Osteocyte (in vitro differentiated cells): ENCODE measurements at places on chromosomes 11 and 22. TPM values are rescaled to one million over a fixed set of nuclear protein-coding genes. Genes with fewer than 3 reads are reported as not detected.

- no peak for DNase-seq
Measured at GRCh38 chr22:41842996-41843970, 10.4 kb downstream of the SREBF2 start.

DNA sequence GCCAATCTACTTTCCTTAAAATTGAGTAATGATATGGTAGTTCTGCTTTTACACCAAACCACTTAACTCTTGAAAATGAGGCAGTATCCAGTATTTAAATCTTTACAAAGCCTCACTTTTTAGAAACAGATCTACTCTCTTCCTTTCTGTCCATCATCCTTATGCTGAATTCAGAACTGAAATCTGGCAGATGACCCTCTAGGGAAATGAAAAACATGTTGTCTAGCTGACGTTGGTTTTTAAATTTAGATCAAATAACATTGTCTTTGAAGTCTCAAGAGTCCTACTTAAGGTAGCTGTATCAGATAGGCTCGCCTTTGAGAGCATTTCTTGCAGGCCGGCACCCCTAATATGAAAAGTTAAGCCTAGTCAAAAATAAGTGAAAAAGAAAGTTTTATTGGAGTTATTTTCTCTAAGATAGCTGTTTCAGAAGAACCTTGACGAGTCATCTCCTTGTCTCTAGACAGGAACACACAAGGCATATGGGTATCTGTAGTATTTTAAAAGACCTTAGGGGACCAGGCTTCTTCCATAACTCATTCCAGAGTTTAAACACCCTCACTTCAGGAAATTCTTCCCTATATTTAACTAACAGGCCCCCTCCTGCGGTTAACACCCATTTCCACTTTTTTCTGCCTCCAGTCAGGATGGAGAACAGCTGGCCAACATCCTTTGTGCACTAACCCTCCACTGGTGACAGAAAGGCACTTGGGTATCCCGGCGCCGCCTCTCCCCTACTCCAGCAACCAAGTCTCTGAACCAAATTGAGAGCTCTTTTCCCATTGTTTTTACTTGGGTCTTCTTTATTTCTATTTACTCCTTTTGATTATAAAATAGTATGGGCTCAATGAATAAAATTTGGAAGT is 81.2 kb downstream of the WNT11 start:
- no peak for DNase-seq

GRCh38 chr22:43878831-43879550 is 12.8 kb downstream of the PNPLA5 start:
- DNase-seq: no peak

GRCh38 chr11:101346591-101346990 is 217.0 kb upstream of the PGR start:
- no peak for DNase-seq

DNA sequence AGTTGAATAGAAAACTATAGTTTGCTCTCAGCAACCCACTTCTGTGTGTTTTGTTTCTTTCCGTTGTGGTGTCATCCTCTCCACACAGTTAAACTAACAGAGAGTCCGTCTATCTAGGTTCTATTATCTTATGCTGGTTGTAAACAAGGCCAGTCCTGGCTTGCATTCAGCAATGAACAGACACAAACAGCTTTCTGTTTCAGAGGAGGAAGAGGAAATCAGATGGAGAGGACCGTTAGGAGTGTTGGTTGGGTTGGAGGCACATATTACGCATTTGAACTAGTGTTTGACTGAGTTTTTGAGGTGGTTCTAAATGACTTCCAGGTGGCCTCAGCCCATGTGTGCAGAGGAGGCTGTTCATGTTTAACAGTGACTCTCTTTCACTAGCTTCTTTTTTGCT is 129.5 kb upstream of the SORL1-AS1 start:
- DNase-seq: no peak

- no peak for DNase-seq
Measured at GRCh38 chr11:73270855-73271477, 1.2 kb upstream of the P2RY6 start.

DNA sequence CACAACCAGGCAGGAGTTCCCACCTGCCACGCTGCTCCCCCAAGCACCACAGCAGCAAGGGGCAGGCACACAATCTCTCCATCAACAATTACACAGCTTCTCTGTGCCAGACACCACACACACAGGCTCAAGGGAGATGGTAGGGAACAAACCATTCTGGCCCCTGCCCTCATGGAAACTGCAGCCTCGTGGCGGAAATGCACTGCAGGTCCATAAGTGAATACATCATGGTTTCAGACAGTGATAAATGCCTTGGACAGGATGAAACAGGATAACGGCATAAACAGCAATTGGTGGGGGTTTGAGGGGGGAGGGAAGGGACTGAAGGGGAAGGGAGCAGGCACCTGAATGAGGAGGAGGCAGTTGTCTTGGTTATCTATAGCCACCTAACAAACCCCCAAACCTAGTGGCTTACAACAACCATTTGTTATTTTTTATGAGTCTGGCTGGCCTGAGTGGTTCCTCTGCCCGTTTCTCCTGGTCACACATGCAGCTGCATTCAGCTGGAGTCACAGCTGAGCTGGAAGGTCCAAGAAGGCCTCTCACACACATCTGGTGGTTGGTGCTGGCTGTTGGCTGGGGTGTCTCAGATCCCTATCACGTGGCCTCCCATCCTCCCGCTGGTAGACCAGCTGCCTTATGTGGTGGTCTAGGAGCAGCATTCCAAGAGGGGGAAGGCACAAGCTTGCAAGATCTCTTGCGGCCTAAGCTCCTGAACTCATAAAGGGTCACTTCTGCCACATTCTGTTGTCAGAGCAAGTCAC is 15.0 kb upstream of the YWHAH start:
- no peak for DNase-seq

DNA sequence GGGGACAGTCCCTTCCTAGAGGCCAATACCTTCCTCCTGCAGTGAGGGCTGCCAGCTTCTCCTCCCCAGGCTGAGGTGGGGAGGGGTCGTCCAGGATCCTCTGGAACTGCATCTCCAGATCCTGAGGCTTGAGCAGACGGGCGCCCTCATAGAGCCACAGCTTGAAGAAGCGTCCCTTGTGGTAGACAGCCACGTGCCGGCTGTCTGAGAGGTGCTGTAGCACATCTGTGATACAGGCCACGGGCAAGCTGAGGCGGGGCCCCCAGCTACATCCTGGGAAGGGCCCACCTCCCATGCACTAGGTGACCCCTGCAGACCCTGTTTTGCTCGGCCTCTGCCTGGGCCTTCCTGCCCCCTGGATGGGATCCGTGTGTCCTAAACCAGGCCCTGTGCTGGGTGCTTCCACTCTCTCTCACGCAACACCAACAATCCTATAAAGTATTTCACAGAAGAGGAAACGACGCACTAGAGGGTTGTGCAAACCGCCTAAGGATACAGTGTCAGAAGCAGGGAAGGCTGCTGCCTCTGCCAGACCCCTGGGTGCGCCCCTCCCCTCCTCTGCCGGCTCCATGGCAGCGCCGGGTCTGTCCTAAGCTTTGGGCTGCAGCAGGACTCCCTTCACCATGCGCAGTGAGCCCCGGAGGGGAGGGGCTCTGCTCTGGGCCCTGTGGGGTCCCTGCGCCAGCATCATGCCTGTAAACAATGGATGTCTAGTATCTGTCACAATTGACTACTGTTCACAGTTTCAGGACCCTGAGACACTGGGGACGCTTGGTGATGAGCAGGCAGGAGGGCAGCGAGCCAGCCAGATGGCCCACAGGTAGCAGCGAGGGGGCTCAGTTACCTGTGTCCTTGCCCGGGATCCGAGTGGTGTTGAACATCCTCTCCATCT is 4.5 kb downstream of the CPT1B start:
- DNase-seq: no peak

GRCh38 chr11:59778122-59778521 is 22.9 kb downstream of the STX3 start:
- no peak for DNase-seq

DNA sequence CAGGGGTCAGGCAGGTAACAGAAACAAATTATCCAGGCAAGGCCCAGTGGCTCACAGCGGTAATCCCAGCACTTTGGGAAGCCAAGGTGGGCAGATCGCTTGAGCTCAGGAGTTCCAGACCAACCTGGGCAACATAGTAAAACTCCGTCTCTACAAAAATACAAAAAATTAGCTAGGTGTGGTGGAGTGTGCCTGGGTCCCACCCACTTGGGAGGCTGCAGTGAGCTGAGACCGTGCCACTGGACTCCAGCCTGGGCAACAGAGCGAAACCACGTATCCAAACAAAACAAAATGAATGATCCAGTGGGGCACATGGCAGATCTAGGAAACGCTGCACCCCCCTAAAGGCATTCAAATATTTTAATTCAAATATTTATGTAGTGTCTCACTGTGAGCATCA is 9.9 kb downstream of the NUMA1 start:
- no peak for DNase-seq

DNA sequence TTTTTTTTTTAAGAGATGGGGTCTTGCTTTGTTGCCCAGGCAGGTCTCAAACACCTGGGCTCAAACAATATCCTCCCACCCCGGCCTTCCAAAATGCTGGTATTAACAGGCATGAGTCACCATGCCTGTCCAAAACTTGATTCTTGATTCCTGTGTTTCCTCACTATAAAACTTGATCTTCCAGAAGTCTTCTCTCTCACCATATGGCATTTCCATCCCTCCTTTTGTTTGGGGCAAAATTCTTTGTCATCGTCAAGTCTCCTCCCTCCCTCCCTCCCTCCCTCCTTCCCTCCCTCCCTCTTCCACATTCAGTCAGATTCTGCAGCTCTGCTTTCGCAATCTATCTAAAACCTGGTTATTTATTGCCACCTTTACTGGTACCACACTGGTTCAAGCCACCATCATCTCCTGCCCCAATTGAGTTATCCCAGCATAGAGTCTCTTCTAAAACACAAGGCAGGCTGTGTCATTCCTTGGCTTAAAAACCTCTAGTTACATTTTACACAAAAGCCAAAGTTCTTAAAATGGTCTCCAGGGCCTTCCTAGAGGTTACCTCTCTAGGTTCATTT is 65.0 kb upstream of the HORMAD2 start:
- DNase-seq: no peak

DNA sequence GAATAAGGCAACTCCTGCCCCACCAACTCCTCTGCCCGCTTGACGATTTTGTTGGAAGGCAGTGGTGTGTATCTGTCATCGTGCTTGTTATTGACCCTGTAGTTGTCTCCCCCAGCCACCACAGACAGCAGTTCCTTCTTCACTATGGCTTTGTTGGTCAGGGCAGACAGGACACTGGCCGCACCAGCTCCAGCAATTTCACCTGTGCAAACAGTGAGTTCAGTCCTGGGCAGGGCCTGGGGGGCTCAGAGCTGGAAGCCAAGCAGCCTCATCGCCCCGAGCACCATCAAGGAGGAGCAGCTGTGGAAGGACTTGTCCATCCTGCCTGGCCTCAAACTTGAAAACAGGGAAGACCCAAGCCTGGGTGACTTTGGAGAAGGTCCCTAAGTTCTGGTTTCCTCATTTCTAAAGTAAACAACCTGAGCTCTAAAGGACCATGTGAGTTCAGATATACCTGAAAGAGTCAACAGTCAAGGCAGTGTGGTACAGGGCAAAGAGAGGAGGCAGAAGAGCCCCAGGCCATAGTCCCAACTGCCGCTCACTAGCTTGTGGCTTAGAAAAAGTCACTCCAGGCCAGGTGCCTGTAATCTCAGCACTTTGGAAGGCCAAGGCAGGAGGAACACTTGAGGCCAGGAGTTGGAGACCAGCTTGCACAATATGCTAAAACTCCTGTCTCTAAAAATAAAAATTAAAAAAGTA is 4.6 kb downstream of the PLAAT2 start:
- DNase-seq: peak; percentile 23

DNA sequence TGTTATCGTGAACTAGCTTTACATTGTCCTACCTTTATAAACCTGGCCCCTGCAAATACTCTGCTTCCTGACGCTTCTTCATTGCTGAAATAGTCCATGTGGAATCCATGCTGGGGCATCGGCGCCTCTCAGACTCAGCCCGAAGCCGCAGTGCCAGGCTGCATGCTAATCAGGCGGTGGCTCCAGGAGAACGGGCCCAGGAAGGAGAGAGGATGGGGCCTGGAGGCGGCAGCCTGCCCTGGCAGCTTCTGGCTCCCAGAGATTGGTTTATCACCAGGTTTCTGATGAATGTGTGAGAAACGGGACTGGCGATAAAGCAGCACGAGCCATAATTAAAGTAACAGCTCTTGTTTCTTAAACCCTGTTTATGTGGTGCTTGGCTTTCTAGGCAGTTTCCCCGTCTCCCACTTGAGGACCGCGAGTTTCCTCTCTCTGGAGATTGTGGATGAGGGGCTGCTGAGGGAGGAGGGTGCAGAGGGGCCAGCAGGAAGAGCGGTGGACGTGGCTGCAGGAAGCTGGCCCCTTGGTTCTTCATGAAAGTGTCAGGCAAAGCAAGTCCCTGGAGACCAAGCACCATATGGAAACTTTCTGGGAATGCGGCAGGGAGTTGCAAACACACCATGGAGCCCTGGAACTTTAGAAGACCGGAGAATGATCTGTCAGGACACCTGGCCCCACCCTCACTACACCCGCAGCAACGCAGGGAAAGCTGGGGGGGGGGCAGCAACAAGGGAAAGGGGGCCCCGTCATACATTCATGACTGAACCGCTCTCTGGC is 93.4 kb downstream of the NTM start:
- DNase-seq: no peak

DNA sequence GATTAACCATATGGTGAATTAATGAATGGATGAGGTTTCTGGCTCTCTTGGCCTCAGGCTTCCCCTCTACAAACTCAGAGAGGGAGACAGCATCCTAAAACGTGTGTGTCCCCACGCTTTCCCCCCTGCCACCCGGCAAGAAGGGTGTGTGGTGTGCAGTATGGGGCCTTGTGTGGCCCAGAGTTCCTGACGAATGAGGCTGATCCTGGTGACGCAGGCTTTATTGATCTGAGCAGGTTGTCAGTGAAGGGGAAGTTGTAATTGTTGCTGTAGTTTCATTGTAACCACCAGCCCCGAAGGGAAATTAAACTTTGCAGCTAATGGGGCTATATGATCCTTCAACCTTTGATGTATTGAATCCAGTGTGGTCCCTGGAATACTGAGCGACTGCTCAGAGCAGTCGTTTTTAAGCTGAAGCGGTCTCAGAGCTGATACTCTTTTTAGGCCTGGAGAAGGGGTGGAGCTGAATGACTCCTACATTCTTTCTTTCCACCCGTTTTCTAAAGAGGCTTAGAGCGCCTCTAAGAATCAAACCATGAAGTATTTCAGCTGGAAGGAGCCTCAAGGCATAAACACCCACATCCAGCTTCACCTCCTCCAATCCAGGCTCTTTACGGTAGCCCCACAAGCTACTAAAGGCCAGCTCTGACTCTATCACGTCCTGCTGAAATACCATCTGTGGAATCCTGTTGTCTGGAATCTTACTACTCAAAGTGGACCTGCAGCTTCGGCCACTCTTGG is 284.7 kb downstream of the MIAT start:
- DNase-seq: no peak

DNA sequence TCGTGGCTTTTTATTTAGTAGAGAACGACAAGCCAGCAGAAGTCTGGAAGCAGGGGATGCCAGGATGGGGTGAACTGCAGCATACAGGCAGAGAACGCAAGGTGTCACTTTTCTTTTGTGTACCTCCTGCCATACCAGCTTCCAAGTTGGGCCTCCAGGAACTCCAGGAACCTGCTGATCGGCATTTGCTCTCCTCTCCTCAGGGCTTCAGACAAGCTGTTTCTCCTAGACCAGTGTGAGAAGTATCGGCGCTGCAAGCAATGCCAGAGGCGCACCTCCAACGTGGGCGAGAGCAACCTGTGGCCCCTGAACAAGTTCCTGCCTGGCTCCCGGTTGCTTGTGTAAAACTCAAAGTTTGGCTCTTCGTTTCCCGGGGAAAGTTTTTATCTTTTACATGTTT is 47.7 kb downstream of the CCDC81 start:
- no peak for DNase-seq

The BRD1 gene
- total RNA-seq: 34.3 and 40.6 TPM in 2 replicates

The ZNF215 gene
- 1.8 and 2.7 TPM in 2 replicates for total RNA-seq

The CAVIN3 gene
- total RNA-seq: 30.7 and 32.0 TPM in 2 replicates
